Ovary (tissue), 10 donors: ENCODE measurements at places on chromosomes 5 and 9.

DNA sequence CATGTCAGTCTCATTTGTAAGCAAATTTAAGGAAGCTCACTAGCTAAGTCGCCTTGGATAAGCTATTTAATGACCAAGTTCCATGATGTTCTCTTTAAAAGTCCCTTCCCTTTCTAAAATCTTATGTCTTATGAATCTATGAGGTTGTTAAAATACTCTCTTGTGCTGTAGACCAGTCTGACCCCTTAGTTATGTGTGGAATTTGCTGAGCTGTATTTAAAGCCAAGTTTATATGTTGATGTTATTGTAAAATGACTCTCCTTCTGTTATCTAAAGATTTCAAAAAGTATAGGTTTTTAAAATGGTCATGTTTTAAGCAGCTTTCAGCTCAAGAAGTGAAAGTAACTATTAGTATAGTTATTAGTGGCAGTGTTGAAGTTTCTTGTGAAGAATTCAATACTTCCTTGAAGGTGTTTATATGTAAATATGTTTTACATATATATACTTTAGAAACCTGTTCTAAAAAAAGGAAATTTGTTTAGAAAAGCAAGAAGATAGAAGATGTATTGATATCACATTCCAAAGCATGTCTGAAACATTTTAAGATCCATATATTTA is 92.2 kb downstream of the CDC42SE2 start:
- no peak for DNase-seq

DNA sequence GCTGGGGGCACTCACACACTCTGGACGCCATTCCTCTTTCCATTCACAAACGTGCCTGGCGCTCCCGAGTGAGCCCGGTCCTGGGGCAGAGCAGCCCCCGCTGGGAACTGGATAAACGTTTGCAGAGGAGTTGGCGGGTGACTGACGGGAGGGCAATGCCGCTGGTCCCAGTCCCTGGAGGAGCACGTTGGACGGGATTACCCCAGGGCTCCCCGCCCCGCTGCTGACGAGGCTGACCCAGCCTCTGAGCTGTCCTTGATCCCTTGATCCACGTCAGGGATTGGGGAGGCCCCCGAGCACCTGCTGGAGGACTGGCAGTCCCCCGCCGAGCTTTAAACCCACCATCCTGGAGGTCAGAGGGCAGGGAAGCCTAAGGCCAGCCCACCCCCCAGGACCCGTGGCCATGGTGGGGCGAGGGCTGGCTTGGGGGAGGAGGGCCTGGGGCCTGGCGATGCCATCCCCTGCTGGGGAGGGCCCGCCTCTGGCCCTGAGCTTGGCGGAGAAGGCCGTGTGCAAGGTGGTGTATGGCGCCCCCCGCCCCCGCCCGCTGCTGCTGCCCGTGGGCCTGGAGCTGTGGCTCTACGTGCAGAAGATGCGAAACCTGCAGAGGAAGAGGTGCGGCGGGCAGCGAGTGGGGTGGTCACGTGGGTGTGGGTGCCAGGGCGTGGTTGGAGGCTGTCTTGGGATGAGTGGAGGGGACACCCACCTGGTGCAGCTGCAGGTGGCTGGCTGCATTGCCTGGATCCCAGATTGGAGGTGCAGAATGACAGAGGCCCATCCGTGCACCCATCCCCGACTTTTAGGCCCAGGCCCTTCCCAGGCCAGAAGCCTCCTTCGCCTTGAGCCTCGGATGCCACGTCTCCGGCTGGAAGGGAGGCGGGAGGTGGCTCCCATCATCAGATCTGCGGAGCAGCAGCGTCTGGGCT is 4.5 kb downstream of the GPSM1 start:
- DNase-seq: no peak

DNA sequence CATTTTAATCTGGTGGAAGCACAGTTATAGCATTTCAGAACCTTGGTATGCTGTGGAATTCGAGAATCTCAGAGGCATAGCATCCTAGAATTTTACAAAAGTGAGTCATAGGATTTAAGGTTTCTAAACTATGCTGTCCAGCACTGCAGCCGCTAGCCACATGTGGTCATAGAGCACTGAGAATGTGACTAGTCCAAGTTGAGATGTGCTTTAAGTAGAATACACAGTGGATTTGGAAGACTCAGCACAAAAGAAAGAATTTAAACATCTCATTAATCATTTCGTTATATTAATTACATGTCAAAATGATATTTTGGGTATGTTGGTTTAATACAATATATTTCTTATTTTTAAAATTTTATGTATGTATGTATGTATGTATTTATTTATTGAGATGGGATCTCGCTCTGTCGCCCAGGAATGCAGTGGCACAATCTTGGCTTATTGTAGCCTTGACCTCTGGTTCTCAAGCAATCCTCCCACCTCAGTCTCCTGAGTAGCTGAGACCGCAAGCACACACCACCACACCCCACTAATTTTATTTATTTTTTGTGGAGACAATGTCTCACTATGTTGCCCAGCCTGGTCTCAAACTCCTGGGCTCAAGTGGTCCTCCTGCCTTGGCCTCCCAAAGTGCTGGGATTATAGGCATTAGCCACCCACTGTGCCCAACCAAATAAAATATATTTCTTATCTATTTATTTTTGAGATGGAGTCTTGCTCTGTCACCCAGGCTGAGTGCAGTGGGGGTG is 20.4 kb upstream of the RPS14 start:
- DNase-seq: no peak

- DNase-seq: no peak
These were observed 25.5 kb downstream of the ACTL7B start for GRCh38 chr9:108830272-108830671.

DNA sequence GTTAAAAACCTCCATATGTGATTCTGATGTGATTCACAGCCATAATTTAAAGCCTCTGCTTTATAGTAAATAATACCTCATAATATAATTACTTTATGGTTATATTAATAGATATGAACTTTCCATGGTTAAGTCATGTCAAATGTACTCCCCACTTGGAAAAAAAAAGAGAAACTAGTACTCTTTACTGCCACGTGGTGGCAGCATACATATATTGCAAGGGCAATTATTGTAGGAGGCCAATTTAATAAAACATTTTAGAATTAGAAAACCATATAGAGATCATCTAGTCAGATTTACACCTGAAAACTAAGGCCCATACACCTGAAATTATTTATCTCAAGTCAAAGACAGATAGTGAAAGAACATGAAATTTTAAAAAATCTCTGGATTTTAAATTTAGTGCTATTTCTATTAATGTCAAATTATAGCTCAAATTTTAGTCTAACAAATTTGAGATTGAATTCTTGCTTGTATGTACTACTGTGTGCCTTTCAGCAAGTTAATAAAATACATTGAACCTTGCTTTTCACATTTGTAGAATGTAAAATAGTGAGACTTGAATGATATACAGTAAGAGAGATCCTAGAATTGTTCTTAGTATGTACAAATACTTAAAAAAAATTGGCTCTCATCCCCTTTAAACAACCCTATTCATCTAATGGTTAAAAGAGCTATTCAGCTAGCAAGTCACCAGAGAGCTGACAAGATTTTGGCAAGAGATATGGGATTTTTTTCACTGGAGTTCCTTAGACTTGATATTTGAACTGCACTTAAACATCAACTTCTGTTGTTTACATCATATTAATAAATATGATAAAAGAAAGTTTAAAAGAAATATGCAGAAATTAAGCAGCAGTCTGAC is 603.8 kb downstream of the TLE4 start:
- DNase-seq: no peak
